ENCODE measurements at places on chromosomes 12 and 14. TPM values are rescaled to one million over a fixed set of nuclear protein-coding genes. Genes with fewer than 3 reads are reported as not detected.

GDF3 gene
- not detected for total RNA-seq

SYT1 gene
- 1.1 TPM for total RNA-seq

CLEC4C gene
- total RNA-seq = not detected

KRT78 gene
- total RNA-seq = not detected

LPAR5 gene
- 4.0 TPM for total RNA-seq

KRT75 gene
- not detected for total RNA-seq

KCNA1 gene
- 0.34 TPM for total RNA-seq

CYP46A1 gene
- 2.1 TPM for total RNA-seq

COCH gene
- total RNA-seq = 4.4 TPM

AJUBA gene
- 1.8 TPM for total RNA-seq

CAPRIN2 gene
- total RNA-seq = 40.3 TPM

TMEM119 gene
- total RNA-seq = 20.5 TPM

KCNH3 gene
- total RNA-seq = not detected
